CD4-positive, alpha-beta T cell treated with Interleukin-17A for 4 hours (primary cell): ENCODE measurements at places on chromosomes 3 and 15.
A peak's percentile ranks its signal among the peaks of the same experiment; 100 is the strongest.

DNA sequence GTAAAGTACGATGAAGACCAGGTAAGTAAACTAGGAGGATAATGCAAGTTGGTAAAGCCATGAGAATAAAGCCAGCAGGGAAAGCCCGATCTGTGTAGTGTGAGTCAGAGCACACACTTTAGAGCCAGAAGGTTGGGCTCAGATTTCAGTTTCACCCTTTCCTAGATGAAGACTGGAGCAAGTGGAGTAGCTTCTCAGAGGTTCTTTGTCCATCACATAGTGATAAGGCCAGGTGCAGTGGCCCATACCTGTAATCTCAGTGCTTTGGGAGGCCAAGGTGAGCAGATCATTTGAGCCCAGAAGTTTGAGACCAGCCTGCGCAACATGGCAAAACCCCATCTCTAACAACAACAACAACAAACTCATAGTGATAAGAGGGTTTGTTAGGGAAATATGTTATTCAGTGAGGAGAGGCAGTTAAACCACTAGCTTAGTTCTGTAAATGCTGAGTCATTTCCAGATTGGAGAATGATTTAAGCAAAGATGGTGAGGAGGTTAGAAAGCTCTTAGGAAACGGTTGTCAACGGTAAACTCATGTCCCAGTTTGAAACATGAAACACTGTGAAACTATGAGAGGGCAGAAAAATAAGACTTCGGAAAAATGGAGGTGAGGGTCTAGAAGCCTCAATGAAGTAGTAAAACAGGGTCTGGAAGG lies 39.0 kb downstream of the IL12A start:
- DNase-seq, result no peak

GRCh38 chr3:35262406-35262805 lies 376.9 kb upstream of the ARPP21 start:
- no peak for DNase-seq

GRCh38 chr15:97234851-97235610 lies 725.5 kb upstream of the ARRDC4 start:
- peak; percentile 19 for DNase-seq

GRCh38 chr3:23404246-23404645 lies 201.1 kb downstream of the UBE2E2 start:
- DNase-seq, result no peak

GRCh38 chr3:113166357-113166718 lies 45.0 kb upstream of the BOC start:
- no peak for DNase-seq

GRCh38 chr15:69863446-69863845 lies 234.3 kb downstream of the TLE3 start:
- no peak for DNase-seq

- DNase-seq, result no peak
These were observed 8.2 kb downstream of the PLOD2 start for GRCh38 chr3:146152834-146153233.

- peak; percentile 46 for DNase-seq
These were observed 352 bp downstream of the CHRD start for GRCh38 chr3:184380185-184380626.

DNA sequence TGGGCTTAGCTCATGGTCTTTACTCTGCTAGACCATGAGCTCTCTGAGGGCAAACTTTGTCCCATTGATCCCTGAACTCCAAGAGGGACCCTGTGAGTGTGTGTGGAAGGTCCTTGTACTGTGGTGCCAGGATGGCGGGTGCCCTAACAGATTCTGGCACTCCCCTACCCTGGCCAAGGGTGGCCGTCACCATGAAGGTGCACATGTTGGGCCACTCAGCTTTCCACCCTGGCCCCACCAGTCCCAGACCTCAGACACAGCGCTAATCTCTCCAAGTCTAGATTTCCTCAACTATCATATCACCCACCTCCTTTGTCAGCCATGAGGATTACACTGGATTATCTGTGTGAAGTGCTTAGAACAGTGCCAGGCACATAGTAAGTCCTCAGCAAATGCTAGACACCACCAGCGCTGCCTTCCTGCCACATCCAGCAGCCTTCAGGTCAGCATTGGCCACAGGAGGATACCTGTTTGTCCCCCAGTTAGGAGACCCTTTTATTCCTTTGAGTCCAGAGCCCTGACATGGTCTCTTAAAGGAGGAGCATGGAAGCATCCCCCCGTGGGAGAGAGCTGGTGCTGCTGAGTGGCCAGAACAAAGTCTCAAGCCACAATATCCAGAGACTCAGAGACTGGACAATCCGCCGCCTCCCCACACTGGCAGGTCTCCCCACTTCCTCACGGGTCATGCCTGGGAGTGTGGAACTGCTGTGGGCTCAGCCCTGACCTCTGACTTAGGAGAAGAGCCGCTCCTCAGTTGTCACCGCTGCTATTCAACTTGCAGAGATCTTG lies 44.5 kb upstream of the SLCO2A1 start:
- DNase-seq, result no peak

GRCh38 chr3:105495021-105495420 lies 128.3 kb downstream of the ALCAM start:
- DNase-seq, result no peak

DNA sequence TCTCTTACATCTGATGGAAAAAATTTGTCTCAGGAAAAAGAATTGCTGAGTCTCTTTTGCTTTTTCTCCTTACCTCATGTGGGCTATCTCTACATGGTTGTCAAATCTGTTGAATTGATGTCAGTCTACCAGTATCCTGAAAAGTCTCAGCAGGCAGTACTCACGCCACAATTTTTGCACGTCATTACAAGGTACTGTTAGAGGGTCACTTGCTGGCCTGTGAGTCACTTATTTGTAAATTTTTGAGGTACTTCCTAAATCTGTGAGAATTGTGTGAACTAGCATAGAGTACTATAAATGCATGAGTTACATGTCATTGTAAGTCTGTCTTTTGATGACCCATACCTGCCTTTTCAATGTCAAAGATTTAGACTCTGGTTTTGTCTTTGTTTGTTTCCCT lies 15.9 kb downstream of the HPS3 start:
- DNase-seq, result no peak

DNA sequence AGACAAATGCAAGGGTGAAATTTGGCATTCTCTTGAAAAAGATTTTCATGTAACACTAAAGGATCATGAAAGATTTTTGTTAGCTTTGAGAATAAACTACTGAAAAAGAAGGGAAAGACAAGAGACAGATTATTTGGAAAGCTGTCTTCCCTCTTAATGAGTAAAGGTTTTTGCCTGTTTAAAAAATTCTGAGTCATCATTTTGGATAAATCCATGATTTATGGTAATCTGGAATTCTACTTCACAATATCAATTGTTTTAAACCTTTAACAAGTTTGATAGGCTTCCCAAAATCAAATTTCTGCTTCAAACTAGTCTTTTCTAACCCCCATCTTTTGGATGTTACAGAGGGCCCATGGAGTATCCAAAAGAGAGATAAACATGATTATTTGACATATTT lies 641.5 kb upstream of the EPHA6 start:
- DNase-seq, result no peak

DNA sequence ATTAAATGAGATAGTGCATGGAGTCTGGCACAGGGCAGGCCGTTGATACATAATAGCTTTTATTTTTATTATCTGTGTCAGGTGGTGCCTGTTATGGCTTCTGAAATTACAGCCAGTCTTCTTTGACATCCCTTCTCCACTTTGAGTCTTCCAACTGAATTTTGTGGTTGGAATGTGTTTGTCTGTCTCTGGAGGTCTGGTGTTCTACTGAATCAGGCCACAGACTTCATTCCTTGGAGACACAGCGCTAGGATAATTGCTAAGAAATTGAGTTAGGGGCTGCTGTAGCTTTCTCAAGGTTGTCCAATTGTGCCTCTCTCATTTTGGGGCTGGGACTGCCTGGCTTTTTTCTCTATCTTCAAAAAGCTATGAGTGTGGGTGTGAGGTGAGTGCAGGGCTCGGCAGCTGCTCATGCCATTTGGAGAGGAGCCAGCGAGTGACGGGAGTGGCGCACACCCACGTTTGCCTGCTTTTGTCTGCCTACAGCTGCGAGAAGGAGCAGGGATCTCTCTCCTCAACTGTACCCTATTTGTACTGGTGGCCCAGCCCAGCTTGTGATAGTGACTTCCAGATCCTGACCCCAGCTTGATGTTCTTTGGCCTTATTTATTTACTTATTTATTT lies 49.8 kb upstream of the SYN2 start:
- no peak for DNase-seq

DNA sequence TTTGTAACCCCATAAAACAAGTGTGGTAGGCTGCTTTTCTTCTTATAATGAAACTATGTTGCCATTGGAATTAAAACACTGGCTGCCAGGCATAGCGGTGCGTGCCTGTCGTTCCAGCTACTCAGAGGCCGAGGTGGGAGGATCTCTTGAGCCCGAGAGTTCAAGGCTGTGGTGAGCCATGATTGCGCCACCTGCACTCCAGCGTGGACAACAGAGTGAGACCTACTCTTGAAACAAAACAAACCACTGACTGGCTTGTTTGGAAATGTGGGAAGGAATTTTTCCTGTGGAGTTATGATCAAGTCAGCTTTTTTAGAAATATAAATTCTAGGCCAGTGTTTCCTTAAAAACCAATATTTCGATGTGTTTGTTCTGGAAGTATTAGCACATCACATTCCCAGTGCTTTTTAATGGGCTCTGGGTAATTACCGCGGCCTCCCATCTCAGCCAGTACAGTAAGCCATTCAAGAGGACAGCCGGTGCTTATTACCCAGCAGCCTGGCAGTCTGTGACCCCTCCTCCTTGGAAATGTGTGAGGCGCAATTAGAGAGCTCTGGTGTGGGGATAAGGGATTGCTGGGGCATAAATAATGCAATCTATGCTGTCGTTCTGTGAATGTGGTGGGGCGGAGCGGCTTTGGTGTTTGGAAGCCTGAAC lies 58.3 kb upstream of the TRAK1 start:
- no peak for DNase-seq

GRCh38 chr15:85766001-85766831 lies 28.5 kb downstream of the KLHL25 start:
- no peak for DNase-seq

DNA sequence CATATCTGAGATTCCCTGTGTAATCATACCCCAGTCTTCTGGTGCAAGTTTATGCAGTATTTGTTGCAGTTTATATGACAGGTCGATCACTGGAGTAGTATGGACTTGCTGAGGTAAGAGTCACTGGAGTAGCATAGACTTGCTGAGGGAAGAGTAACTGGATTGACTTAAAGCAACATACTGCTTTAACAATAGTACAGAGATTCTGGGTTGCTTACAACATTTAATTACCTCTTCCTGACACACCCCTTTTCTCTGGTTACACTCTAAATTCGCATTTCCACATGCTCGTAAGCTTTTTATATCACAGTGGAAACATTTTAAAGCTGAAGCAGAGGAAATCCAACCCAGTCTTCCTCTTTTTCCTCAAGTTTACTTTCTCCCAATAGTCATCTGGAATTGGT lies 11.8 kb downstream of the AAGAB start:
- no peak for DNase-seq

GRCh38 chr3:127672429-127673190 lies at the start of gene ABTB1:
Gene ABTB1 (plus strand): TSS chr3:127672952. CDS start chr3:127673026, 74 bp downstream.
- DNase-seq, result peak; percentile 95

DNA sequence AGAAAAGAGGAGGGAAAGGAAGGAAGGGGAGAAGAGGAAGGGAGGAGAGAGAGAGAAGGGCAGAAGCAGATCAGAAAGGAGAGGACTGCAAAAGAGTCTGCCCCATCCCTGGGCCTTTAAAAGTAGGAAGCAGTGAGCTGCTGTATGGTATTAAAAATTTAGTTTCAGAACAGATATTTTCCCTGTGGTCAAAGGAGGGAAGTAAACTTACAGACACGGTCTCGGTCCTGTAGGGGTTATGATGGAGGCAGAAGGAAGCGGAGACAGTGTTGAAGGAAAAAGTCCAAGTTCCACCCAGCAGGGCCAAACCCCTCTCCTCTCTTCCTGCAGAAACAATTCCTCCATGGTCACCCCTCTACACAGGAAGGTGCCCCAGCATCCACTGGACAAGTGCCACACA lies 122.0 kb upstream of the PROK2 start:
- DNase-seq, result no peak

DNA sequence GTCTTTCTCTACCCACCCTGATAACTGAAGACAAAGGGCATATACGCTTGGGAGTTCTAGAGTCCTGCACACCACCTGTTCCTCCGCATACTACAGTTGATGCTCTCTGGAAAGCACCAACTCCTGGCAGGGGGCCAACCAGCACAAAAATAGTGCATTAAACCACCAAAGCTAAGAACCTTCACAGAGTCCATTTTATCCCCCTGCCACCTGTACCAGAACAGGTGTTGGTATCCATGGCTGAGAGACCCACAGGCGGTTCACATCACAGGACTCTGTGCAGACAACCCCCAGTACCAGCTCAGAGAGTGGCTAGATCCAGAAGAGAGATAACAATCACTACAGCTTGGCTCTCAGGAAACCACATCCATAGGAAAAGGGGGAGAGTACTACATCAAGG lies 114.4 kb upstream of the POU1F1 start:
- no peak for DNase-seq

DNA sequence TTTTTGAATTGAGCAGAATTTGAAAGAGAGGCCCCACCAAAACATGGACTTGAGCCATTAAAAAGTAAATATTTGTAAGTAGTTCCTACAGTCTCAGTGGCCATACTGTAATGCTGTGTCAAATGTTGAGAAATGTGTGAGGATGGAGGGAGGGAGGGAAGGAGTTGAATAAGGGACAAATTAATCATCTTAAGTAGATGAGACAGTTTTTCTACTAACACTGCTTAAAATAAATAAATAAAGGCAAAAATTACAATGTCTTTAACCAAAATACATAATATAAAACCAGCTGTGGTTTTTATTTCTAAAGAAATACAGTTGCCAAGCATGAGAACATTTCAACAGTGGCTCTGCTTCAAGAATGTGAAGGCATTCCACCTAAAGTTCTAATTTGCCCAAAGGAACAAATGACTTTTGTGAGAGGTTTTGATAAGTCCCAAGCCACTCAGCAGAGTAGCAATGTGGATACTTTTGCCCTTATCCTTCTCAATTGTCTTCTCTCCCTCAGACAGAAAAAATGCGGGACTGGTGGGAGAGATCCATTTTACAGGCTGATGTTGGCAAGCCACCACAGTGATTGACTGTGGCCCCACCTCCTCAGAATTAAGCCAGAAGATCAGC lies 427.0 kb upstream of the RARB start:
- DNase-seq, result no peak

DNA sequence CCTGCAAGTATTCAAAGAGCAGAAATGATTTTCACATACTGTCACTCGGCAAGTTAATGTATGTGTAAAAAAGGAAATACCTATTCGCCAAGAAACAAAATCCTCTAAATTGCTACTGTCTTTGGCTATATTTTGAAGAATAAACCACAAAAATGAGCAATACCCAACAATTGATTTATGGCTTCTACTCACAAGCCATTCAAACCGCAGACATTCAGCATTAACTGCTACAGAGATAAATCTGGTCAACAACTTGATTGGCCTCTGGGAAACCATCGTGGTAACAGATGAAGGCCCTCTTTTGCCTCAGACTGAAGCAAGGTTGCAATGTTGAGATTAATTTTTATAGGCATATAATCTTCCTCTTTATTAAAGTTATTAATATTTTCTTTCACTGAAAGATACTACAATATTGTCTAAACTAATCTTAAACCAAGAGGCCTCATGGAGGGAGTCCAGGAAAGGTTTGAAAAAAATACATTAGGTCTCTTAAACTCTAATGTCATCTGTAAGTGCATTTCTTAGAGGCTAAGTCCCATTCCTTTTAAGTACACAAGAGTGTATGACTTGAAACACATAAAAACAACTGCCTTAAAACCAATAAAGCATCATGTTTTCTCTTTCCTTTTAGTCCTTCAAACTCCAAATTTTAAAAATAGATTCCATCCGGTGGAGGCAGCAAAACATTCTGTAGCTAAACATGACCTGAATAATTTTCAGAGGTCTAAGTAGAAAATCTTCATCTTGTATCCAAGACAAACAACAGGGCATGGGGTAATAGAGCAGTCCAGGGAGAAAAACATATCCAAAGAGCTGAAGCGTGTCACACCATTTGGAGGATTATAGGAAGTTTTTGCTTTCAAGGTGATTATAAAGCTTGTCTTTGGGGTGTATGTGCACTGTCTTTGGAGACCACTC lies 162.4 kb upstream of the TGFBR2 start:
- DNase-seq, result no peak
